ENCODE measurements at places on chromosomes 7 and 10.

GRCh38 chr10:132446661-132447445, 49.9 kb downstream of the PWWP2B start:
- peak; percentile 14 for DNase-seq

- peak; percentile 61 for DNase-seq
These were observed 29.2 kb downstream of the PANK1 start for GRCh38 chr10:89615824-89616223.

DNA sequence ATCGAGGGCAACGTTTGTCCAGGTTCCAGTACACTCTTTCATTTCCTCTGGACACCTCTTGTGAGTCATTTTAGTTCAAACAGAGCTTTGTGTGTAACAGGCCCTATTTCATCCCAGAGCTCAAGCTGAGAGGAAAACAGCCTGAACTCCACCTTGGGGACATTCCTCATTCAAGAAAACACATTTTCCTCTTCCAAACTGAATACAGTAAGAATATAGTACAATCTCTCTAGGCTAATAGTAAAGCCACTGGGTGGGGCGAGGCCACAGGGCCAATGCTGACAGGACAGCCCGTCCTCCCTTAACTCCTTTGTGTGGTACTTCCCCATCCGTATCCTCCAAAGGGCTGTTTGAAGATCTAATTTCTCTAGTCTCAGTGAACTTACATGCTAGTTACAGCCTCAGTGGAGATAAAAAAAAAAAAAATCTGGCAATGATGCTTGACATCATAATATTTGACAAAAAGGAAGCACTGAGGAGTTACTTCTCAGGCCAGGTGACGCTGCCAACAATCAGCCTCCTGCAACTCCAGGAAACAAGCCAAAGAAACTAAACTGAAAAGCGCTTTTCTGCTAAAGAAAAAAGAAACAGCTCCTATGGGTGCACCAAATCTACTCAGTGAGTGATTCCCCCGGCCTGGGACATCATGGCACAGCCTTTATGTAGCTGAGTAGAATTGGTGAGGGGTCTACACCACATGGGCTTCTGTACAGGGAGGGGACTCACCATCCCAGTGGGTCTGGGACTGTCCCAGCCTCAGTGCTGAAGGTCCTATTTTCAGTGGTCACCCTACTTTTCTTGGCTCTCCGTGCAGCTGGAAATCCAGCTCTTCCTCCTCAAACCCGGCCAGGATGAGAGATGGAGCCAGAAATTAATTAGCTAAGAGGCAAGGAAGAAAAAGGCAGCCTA, 238.2 kb upstream of the NEBL start:
- DNase-seq = peak; percentile 91

- no peak for DNase-seq
These were observed 160.6 kb upstream of the SHH start for GRCh38 chr7:155972651-155973390.

GRCh38 chr10:17923728-17924127, 28.0 kb upstream of the SLC39A12 start:
- DNase-seq = peak; percentile 96

- DNase-seq = no peak
These were observed 168.6 kb upstream of the SHH start for GRCh38 chr7:155980841-155981240.

DNA sequence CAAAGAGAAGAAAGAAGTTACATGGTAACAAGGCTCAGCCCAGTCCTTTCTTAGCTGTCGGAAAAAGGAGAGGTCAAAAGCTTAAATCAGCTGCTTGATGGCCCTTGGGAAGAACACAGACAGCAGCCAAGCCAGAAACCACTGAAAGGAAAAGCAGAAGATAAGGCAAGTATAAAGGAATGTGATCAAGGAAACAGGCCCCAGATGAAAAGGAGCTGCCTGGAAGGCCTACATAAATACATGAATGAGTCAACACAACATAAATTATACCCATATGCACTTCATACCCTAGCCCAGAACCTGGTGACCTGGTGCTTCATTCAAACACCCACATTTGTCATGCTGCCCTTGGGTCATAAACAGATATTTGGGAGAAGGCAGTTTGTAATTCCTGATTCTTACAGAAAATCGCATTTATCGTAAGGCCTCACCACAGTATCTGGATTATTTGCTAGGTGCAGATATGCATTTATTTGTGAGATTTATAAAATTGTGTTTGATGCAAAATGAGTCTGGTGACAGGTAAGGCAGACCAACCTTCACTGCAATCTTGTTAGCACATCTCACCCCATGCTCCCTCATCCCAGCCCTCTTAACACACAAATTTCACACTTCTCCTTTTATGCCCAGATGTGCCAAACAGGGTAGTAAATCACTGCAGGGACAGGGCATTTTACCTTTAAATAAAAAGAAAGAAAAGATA, 94.9 kb upstream of the KCNIP2 start:
- DNase-seq = peak; percentile 89

- DNase-seq = no peak
These were observed 100.4 kb downstream of the ZNF467 start for GRCh38 chr7:149673006-149673405.

- no peak for DNase-seq
These were observed 141.2 kb upstream of the HDAC9 start for GRCh38 chr7:18354108-18355085.

GRCh38 chr10:17655567-17656146, 11.7 kb downstream of the STAM start:
- DNase-seq = no peak

- no peak for DNase-seq
These were observed 2.4 kb downstream of the ALOX5 start for GRCh38 chr10:45376371-45376801.

GRCh38 chr10:73296946-73297345, 44.5 kb upstream of the MRPS16 start:
- no peak for DNase-seq

DNA sequence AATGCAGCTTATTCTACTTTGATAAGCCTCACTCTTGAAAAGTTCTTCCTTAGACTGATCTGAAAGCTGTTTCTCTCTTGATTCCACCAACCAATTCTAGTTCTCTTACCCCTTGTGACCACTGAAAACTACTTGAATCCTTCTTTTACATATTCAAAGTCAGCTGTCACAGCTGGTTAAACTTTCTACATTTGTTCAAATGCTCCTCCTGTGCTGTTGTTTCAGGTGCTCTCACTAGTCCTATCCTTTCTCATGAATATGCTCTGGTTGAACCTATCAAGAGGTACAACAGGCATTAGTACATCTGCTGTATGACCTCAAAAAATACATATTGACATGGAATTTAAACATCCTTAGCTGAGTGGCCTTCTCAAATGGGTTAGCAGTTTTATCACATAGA, 91.5 kb downstream of the MYO3A start:
- no peak for DNase-seq

DNA sequence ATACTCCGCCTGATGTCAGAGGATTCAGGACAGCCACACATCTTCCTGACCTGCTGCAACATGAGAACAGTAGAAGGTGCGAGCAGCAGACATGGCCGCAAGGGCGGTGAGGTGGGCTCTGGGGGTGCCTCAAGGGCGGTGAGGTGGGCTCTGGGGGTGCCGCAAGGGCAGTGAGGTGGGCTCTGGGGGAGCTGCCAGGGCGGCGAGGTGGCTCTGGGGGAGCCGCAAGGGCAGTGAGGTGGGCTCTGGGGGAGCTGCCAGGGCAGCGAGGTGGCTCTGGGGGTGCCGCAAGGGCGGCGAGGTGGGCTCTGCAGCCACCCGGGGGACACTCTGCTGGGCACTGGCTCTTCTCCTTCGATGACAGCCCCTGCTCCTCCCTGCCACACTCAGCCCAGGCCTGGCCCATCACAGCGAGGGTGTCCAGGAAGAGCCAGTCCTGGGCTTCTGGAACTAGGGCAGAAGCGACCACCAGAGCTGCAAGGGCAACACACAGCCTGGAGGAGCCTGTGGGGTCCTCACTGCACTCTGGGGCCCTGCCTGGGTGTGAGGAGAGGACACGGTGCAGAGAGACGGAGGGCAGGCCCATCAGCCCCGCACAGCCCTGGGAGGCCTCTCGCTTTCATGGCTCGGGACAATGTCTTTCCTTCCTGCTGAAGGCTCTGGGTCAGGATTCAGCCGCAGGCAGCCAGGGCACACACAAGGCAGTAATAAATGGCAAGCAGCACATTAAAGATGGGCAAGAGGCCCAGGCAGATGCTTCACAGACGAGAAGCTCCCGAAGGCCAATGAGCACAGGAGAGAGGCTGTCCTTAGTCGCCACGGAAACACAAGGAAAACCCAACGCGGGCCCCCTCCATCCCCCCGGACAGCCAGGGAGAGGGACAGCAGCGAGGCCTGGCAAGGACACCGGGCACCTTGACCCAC, 42.5 kb downstream of the STK32C start:
- no peak for DNase-seq

GRCh38 chr10:98106531-98106930, 27.9 kb upstream of the R3HCC1L start:
- DNase-seq = peak; percentile 2

DNA sequence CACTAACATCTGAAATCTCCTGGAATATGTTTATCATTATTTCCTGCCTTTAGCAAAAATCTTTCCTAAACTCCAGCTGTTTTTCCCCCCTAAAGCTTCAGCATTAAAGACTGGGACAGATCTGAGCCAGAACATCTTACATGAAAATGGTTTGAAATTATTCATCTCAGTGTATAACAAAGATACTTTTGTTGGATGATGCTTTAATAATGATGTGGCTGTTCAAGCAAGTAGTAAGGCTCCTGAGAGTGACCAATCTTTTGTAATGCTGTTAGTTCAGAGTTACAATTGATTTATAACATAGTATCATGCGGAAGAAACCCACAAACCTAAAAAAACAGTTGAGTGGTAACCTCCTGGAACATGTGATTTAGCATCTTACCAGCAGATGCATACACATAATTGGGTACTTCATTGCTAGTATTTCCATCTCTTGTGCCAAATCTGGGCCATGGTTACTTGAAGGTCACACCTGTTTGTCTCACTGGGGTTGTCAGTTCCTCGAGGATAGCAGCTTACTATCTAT, 1.5 kb downstream of the BZW2 start:
- peak; percentile 64 for DNase-seq

DNA sequence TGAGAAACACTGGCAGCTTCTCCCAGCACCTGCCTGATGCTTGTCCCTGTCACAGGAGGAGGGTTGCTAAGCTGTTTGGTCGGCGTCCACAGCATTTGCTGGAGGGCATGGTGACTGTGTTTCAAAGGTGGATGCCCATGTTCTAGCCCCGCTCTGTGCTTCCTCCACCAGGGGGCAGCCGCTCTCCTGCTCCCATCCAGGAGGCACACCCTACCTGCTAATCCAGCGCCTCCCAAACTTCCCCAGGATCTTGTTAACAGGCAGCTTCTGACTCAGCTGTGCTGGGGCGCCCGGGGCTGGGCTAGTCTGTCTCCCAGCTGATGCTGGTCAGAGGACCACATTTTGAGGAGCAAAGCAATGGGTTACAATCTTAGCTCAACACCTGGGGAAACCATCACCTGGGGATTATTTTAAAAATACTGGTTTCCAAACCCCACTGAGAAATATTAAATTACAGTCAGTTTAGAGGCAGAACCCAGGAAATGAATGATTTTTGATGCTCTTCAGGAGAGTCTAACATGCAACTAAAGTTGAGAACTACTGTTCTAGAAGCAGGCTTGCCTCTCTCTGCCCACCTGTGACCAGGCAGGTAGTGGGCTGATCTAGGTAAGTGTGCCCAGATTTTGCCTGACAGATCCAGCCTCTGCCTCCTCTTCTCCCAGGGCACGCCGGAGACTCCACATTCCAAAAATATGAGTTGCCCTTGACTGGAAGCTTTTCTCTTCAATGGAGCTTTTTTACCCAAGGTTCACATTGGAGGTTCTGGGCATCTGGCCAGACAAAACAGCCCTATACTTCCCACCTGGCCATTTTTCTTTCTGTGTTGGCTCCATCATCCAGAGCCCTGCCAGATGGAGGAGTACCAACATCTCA, 92.7 kb upstream of the GPR26 start:
- peak; percentile 3 for DNase-seq

DNA sequence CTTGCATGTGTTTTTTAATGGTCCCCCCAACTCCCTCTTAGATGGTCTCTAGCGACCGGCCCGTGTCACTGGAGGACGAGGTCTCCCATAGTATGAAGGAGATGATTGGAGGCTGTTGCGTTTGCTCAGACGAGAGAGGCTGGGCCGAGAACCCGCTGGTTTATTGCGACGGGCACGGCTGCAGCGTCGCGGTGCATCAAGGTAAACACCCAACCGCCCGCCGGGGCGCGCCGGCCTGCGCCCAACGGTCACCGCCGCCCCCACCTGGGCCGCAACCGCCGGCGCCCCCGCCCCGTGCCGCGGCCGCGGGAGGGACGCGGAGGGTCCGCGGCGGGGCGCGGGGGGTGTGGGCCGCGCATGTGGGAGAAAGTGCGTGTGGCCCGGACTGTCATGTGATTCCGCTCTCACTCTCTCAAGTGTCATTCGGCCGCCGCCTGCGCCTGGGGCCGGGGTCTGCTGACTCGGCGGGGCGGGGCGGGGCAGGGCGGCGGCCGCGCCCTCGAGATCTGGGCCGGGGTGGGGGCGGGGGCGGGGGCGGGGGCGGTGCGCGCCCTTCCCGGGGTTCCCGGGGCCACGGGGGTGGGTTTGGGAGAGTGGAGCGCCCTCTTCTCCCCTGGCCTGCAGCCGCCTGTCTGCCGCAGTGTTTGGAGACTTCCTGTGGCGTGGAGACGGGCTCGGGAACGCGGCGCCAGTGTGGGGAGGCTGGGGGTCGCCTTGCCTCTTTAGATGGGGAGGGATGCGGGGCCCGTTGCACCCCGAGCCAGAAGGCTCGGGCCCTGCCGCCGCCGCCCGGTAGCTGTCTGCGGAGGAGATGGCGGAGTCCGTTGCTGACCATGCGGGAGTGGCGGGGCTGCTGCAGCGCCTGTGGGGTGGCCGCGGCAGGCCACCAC, 817 bp downstream of the MLLT10 start:
- peak; percentile 52 for DNase-seq

- DNase-seq = peak; percentile 87
These were observed 76.4 kb upstream of the LRRC17 start for GRCh38 chr7:102836191-102836919.

- DNase-seq = no peak
These were observed 730.6 kb upstream of the IGFBP3 start for GRCh38 chr7:46651561-46652088.

GRCh38 chr7:151570366-151570915, 50.7 kb upstream of the RHEB start:
- DNase-seq = peak; percentile 58

- no peak for DNase-seq
These were observed 22.6 kb downstream of the UNCX start for GRCh38 chr7:1255080-1255816.

- no peak for DNase-seq
These were observed 7.5 kb upstream of the KMT2E start for GRCh38 chr7:105006367-105007136.

DNA sequence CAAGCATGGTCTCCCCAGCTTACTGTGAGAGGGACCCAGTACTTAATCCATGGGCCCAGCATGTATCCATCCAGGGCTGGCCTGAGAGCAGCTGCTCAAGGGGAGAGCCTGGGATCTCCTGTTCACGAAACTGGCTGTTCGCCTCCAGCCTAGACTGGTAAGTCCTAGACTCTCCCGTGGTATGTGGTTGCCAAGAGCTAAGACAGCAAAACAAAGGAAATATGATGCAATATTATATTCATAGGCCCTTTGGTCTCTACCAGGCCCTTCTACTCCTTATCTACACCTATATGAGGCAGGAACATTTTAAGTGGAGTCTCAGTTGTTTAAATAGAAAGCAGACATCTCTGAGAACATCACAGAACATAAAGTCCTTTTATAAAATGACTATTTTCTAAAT, 28.9 kb upstream of the STK17A start:
- DNase-seq = peak; percentile 35

- DNase-seq = peak; percentile 95
These were observed 26.3 kb upstream of the COL1A2 start for GRCh38 chr7:94368371-94368791.

- no peak for DNase-seq
These were observed 26.2 kb downstream of the PPP3CB start for GRCh38 chr10:73469579-73469978.

Data from fibroblast of mammary gland (primary cell).